Caki2 (cell line): ENCODE measurements at places on chromosomes 11 and 22. TPM values are rescaled to one million over a fixed set of nuclear protein-coding genes. Genes with fewer than 3 reads are reported as not detected.

DNA sequence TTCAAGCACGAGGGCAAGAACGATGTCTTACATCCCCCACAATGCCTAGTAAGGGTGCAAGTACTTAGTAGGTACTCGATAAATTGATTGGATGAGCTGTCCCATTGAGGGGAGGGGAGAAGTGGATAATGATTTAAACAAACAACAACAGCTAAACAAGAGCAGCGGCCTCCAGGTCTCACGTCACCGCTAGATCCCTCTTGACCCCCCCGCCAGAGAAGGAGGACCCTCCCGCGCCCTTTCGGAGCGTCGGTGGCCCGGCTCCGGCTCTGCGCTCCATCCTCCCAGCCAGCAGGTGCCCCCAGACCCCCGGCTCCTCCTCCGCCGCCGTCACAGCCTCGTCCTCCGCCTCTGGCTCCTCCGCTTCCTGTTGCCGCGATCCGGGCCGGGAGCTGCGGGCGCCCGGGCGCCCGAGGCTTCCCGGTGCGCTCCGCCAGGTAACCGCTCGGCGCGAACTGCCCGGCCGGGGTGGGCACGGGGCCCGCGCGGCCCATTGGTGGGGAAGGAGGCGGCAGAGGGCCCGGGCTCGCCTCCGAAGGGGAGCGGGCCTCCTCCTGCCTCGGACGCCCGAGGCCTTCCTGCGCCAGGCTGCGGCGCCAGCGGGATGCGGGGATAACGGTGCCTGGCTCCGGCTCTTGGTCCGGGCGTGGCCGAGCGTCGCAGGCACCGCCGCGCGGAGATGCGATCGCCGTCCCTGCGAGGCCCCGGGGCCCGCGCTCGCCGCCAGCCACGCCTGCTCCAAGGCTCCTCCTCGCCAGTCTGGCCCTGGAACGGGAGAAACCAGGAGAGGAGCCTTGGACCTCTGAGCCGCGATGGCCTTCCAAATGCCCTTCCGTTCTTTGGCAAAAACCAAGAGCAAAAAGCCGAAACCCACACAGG is at the start of gene TLCD5:
Gene TLCD5, plus strand, starts transcription at position 368 of the 879 bp plus-strand sequence. CDS start 2,143 bp downstream, outside the sequence.
- DNase-seq: peak; percentile 68

The NNMT gene
- total RNA-seq: 66.9 and 89.8 TPM in 2 replicates

- no peak for DNase-seq
These were observed 135.5 kb downstream of the ETS1 start for GRCh38 chr11:128451652-128452470.

The SCGB1D2 gene
- not detected in 2 replicates for total RNA-seq

GRCh38 chr11:17734986-17735817 is 621 bp downstream of the KCNC1 start:
- DNase-seq: peak; percentile 61

The C22orf31 gene
- not detected in 2 replicates for total RNA-seq

DNA sequence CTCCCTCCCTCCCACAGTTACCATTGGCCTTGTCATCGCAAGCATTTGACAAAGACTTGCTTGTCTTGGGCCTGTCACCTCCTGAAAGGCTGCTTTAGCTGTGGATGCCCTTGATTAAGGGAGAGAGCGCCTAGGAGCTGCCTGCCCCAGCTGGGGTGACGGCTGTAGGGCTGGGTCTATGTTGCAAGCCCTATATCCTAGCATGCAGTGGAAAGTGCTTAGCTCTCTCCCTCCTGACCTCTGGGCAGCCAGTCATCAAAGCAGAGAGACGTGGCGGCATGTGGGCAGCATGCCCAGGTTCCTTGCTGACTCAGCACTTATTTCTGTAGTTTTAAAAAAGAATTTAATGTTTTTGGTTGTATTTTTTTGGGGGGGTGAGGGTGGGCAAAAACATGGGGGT is 75.9 kb downstream of the BARX2 start:
- DNase-seq: no peak

DNA sequence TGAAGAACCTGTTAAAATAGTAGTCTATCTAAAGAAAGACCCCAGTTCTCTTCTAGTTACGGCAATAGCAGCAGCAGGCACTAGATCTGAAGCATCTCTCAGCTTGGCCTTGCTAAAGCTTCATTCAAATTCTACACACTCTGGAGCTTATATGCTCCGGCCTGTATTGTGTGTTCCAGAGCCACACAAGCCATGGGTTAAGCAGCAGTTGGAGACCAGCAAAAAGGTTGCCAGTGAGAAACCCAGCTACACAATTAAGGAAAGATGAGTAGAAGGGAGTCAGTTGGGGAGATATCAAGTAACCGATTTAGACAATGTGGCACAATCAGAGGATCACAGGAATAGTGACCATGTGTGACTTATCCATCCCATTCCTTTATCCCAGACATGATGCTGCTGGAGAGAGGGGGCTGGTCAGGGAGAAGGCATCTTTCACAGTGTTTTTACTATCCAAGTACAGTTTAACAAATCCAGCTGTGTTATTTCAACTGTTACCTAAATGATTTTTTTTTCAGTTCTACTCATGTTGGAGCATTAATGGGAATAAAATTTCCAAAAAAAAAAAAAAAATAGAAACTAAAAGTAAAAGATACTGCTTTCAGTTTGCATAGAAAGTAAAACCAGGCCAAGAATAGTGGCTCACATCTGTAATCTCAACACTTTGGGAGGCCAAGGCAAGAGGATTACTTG is 41.0 kb downstream of the PAX6 start:
- DNase-seq: no peak

GRCh38 chr11:18282626-18283025 is 16.6 kb downstream of the SAA1 start:
- DNase-seq: no peak

The SPDYC gene
- not detected in 2 replicates for total RNA-seq

The RHOD gene
- total RNA-seq: 4.1 and 5.6 TPM in 2 replicates

DNA sequence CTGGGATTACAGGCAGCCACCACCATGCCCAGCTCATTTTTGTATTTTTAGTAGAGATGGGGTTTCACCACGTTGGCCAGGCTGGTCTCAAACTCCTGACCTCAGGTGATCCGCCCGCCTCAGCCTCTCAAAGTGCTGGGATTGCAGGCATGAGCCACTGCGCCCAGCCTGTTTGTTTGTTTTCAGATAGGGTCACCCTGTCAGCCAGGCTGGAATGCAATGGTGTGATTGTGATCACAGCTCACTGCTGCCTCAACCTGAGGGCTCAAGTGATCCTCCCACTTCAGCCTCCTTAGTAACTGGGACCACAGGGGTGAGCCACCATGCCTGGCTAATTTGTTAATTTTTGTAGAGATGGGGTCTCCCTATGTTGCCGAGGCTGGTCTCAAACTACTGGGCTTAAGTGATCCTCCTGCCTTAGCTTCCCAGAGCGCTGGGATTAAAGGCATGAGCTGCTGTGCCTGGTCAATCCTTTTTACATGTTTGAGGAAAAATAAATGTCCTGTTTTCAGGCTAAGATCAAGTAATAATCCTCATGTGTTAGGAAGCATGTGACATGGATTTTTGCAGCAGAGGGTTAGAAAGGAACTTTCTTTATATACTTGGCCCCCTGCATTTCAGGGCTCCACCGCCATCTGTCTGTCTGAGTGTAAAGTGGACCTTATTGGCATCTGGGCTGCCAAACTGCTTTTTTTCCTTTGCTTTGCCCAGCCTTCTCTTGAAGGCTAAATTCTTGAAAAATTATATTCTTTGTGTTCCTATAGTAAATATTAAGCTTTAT is 4.8 kb upstream of the SLC3A2 start:
- no peak for DNase-seq

GRCh38 chr11:16876053-16876752 is 137.8 kb downstream of the C11orf58 start:
- DNase-seq: no peak

The SLC1A2 gene
- not detected in 2 replicates for total RNA-seq

GRCh38 chr11:30585125-30585891 is 845 bp downstream of the MPPED2 start:
- DNase-seq: no peak

GRCh38 chr11:119044708-119045107 is 12.3 kb downstream of the HYOU1 start:
- no peak for DNase-seq

GRCh38 chr22:18078329-18079041 is 695 bp downstream of the PEX26 start:
- peak; percentile 37 for DNase-seq

The BCO2 gene
- 8.1 and 8.9 TPM in 2 replicates for total RNA-seq

The PANX2 gene
- 18.0 and 19.5 TPM in 2 replicates for total RNA-seq

DNA sequence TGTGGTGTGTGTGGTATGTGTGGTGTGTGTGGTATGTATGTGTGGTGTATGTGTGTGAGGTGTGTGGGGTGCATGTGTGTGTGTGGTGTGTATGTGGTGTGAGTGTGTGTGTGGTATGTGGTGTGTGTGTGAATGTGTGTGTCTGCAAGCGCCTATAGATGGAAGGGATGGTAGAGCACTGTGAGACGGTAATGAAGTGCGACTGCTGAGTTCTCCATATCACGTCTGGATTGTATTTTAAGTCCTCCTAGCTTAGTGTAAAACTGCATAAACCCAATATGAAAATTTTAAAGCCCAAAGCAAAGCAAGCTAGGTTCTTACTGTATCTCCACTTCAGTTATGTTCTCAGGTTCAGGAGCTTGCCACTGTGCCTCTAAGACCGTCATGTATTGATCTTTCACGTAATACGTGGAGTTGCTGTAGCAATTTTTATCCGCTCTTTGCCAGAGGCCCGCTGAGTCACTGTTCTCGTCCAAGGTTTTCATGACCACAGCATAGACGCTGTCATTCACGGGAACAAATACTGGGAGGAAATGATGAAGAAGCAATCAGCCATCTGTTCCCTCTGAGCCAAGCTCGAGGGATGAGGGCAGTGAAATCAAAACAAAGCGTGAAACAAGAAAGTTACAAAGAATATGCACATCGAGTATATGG is 5.5 kb downstream of the PLET1 start:
- DNase-seq: peak; percentile 16

- no peak for DNase-seq
These were observed 3.6 kb upstream of the FBXO3 start for GRCh38 chr11:33777906-33778305.

GRCh38 chr22:28249402-28249801 is 330.3 kb upstream of the PITPNB start:
- DNase-seq: no peak

- DNase-seq: no peak
These were observed 26.6 kb downstream of the ZBED4 start for GRCh38 chr22:49880281-49880680.

The PGAP2 gene
- total RNA-seq: 26.6 and 28.4 TPM in 2 replicates

The F2 gene
- total RNA-seq: 0.71 TPM in 1 of 2 replicates, not detected in the other

GRCh38 chr11:1165256-1166041 is 7.7 kb downstream of the MUC5AC start:
- DNase-seq: no peak

GRCh38 chr22:19836512-19836911 is 18.2 kb downstream of the GNB1L start:
- no peak for DNase-seq

GRCh38 chr22:36445158-36445668 is 36.2 kb downstream of the TXN2 start:
- DNase-seq: no peak

GRCh38 chr11:25349537-25349936 is 852.7 kb downstream of the LUZP2 start:
- DNase-seq: no peak

The DNAJB13 gene
- total RNA-seq: 2.4 TPM in 1 of 2 replicates, not detected in the other

GRCh38 chr22:43625242-43625641 is 186.9 kb downstream of the EFCAB6 start:
- DNase-seq: peak; percentile 70

GRCh38 chr22:50605002-50605612 is 4.5 kb downstream of the MAPK8IP2 start:
- DNase-seq: no peak

The SLC22A12 gene
- total RNA-seq: not detected in 2 replicates

GRCh38 chr11:65353900-65354264 is 669 bp upstream of the TIGD3 start:
- DNase-seq: no peak

The NXPE2 gene
- not detected in 2 replicates for total RNA-seq

DNA sequence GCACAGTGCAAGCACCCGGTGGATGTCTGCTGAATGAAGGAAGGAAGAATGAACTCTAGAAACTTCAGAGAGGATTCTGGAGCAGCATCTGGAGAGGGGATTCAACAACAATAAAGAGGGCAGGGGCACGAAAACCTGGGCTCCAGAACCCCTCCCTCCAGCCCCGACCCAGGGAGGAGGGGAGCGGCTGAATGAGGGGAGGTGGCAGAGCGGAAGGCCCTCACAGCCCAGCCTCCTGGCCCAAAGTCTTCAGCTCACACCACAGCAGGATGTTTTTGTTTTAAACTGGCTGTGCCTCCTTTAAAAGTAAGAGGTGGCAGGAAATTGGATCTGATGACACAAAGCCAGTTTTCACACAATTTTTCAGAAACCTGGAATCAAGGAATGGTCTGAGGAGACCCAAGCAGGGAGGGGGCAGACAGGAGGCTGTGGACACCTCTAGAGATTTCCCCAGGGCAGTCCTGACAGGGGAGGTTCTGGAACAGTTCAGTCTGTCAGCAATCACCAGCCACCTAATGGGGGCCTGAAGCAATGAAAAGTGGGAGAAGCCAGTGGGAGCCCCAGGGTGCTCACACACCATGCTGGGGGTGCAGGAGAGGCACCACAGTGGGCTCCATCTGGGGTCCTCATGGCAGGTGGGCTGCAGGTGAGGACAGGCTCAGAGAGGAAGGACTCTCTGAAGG is 44.4 kb upstream of the TCF20 start:
- no peak for DNase-seq

GRCh38 chr11:47359586-47359985 is 7.1 kb upstream of the MYBPC3 start:
- DNase-seq: no peak

The NPTXR gene
- 6.2 and 6.7 TPM in 2 replicates for total RNA-seq

The TMEM109 gene
- total RNA-seq: 10.2 and 18.2 TPM in 2 replicates

DNA sequence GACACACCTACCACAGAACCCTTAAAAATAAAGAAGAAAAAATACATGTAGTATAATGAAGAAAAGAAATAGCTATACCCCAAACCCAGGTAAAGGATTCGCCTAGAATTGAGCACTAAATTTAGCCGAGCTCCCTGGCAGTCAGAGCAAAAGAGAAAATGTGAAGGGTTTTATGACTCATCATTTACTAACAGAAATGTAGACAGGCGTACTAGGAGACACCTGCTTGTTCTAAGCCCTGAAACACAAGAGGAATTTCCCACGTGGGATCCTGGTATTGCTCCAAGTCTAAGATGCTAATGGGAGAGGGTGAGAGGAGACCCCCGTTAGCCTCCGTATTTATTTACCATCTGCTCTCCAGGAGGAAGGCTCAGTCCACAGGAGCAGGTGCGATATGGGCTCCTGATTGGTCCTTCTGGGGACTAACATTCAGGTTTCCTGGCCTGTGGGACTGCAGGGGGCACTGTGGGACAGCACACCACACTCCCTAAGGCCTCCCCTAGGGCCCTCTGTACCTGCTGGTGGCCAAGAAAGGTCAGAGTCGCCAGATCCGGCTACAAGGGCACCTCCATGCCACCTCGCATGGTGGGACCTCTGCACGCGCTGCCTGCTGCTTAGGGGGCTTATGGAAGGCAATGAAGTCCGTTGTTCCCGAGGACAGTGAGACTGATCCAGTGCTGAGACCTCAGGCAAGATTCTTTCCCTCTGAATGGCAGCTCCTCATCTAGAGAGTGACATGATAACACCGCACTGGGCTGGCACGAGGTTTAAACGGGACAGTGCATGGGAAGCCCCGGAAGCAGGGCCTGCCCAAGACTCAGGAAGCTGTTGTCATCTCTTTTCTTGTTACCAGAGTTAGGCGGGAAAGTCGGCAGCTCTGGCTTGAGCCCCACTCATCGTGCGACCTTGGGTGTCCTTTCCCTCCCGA is 25.8 kb downstream of the KCNC1 start:
- DNase-seq: no peak

- DNase-seq: no peak
These were observed 702.4 kb upstream of the LRRC4C start for GRCh38 chr11:42161886-42162285.
